ENCODE measurements at places on chromosomes 1 and 21.

- DNase-seq: no peak
These were observed 221.8 kb downstream of the CENPF start for GRCh38 chr1:214824763-214825162.

GRCh38 chr1:185314411-185314810, 2.6 kb downstream of the IVNS1ABP start:
- no peak for DNase-seq

DNA sequence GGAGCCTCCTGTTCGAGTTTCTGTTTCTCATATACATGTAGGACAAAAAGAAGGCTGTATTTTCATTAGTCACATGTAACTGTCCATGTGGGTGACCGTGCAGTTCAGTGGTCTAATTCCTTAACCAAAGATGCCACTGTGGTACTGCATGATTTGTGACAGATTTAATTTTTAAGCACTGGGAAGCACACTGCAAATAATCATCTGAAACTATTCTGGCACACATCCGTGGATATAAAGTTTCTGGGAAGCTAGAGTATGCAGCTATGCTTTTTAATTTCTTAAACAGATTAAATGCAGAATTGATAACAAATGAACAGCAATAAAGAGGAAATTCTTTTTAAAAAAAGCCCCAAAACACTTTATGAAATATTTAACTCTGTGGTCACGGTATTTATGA, 254.8 kb downstream of the LMO4 start:
- DNase-seq: no peak

- DNase-seq: no peak
These were observed 124.7 kb downstream of the HIVEP3 start for GRCh38 chr1:41794031-41794430.

DNA sequence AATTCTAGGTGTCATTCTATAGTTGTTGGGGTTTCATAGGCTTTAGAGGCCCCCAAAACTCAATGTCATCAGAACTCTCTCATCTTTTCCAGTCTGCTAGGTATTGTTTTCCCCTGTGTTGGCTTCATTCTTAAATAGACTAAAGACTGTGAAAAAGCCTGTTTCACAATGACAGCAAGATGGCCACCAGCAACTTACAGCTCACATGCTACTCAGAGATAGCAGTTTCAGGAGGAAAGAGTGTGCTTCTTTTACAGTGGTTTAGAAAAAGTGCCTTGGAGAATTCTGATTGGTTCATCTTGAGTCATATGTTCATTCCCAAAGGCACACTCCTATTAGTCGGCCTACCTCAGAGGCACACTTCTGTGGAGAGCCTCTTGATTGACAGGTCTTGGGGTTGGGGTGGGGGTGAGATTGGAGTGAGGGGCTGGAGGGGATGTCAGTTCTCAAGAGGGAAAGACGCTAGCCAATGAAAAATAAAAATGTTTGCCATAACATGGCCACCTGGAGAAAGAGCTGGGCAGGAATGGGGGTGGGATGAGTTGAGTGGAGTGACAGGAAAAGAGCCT, 8.5 kb downstream of the IL23R start:
- DNase-seq: no peak

Data from stimulated activated CD8-positive, alpha-beta memory T cell treated with anti-CD3 and anti-CD28 coated beads, Interleukin-15, amount 100 ng/mL, for 24 hours (primary cell).